ENCODE measurements at places on chromosomes 16 and 17. TPM values are rescaled to one million over a fixed set of nuclear protein-coding genes. Genes with fewer than 3 reads are reported as not detected.

GRCh38 chr16:4501071-4501478, 24.9 kb downstream of the HMOX2 start:
- no peak for DNase-seq

Gene KRTAP4-9
- not detected for total RNA-seq

Gene TERB1
- total RNA-seq = 0.39 TPM

Gene TBC1D3C
- not detected for total RNA-seq

Gene TMEM114
- not detected for total RNA-seq

All from glutamatergic neuron (in vitro differentiated cells).